Astrocyte of the spinal cord (primary cell): ENCODE measurements at places on chromosomes 11 and 22.

DNA sequence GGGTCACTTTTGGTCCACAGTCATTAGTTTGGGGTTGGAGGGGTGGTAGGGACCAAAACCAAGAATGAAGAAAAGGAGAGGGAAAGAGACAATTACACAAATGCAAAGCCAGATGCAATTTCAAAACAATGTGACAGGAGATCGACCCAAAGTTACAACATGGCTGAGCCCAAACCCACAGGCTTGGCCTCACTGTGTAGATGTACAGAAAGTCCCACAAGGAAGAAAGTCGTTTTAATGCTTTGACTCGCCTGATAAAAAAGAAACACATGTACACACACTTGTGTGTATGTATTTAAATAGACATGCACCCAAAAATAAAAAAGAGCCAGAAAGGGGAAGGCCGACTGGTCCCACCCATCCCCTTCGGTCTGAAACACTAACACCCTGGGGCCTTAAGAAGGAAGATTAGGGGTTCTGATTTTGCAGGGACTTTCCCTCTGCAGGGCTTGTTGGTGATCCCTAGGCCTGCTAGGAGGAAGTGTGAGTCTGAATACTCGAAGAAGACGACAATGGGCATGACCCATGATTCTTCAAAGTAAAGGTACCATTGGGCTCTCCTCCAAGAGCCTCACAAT lies 104.1 kb downstream of the ETS1 start:
- no peak for DNase-seq

GRCh38 chr11:76762867-76763572 lies 20.1 kb upstream of the TSKU start:
- DNase-seq: no peak

- DNase-seq: no peak
Measured at GRCh38 chr22:35148866-35149548, 83.0 kb downstream of the ISX start.

DNA sequence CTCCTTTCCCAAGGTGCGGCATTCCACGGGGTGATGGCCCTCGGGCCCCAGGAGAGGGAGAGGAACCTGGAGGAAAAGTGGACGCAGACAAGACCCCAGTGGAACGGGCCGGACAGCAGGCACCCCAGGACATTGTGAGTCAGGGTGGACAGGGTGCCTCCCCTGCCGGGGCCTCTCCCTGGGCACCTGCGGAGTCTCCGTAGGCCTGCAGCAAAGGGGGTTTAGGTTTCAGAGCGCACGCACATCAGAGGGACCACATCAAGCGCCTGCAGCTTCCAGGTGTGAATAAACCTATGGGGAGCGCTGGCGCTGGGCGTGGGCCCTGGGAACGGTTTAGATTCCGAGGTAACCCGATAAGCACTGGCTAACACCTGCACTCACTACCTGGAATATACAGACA lies 22.7 kb upstream of the FGF19 start:
- no peak for DNase-seq

DNA sequence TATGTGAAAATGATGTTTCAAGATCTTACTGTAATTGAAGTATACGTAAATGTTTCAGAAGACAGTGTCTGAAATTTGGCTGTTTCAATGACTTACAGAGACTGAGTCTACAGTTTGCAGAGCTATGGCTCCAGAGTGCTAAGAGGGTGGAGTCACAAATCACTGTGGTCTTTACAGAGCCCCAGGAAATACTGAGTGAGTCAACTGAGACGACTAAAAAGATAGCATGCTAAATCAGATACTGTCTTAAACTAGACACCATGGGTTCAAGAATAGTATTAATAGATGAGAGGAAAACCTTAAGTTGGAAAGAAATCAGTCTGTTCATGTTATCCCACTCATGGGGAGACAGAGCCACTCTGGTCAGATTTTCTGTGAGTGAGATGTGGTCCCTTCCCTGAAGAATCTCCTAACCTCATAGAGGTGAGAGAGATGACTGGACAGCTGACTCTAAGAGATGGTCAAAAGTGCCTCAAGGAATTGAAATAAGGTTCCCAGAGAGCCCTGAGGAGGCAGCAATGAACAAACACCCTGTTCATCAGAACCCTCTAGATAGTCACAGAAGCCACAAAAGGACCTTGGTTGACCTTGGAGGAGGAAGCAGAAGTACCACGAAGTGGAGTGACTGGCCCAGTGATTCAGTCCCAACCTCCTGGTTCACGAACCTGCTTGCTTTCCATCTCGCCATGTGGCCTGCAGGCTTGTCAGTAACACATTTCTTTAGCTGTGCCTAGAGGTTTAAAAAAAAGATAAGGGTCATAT lies 30.2 kb downstream of the C11orf91 start:
- peak; percentile 58 for DNase-seq

DNA sequence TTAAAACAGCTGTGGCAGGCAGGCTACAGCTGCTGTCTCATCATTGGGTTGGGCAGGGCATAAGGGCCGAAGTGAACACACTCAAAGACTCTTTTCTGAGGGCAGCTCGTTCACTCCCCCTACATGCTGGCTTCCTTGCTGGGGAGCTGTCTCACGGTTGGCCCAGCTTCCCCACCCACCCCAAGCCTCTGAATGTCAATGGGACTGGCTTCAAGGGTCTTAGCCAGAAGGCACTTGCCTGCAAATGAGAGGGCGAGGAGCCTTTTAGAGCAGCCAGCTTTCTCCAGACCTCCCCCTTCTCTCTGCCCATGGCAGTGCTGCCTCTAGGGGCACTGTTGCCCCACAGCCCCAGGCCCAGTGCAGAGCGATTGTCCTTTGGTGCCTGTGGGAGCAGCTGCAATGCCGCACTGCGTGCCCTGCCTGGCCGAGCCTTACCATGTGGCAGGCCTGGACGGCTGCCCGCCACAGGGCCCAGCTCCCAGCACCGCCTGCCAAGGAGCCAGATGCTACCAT lies 94.7 kb upstream of the RASSF10 start:
- peak; percentile 62 for DNase-seq

- peak; percentile 33 for DNase-seq
Measured at GRCh38 chr11:70568035-70568813, 169.9 kb downstream of the CTTN start.

DNA sequence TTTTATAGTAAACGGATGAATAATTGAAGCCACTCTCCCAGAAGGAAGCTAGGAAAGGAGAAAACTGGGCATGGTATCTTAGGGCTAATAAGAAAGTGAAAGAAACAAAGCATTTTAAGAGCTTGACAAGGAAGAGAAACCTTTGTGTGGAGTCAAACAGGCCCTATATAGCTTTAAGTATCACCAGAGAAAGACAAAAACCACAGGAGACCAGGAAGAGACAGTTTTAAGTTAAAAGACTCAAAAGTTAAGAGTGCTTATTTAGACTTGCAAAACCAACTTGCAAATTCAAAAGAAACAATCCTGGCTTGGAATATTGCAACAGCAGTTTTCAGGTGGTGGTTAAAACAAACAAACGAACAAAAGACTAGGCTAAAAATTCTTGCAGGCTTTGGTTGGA lies 3.4 kb downstream of the PAK1 start:
- DNase-seq: no peak

DNA sequence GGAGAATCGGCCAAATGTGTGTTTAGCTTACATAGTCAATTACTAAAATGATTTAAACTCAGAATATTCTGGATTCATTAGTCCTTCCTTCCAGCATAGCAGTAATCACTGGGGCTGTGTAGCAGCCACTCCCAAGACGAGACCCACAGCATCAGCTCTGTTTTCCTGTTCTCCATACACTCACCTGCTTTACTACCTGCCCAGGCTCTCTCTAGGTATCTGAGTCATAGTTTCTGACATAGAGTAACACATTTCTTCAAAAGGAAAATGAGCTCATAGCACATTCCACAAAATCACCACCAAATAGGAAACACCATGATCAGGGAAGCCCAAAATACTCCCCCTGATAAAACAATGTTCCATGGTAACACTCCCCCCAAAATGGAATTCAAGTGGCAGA lies 22.9 kb downstream of the MORC2 start:
- no peak for DNase-seq

GRCh38 chr11:72333661-72334060 lies 89.7 kb upstream of the PHOX2A start:
- DNase-seq: peak; percentile 32

DNA sequence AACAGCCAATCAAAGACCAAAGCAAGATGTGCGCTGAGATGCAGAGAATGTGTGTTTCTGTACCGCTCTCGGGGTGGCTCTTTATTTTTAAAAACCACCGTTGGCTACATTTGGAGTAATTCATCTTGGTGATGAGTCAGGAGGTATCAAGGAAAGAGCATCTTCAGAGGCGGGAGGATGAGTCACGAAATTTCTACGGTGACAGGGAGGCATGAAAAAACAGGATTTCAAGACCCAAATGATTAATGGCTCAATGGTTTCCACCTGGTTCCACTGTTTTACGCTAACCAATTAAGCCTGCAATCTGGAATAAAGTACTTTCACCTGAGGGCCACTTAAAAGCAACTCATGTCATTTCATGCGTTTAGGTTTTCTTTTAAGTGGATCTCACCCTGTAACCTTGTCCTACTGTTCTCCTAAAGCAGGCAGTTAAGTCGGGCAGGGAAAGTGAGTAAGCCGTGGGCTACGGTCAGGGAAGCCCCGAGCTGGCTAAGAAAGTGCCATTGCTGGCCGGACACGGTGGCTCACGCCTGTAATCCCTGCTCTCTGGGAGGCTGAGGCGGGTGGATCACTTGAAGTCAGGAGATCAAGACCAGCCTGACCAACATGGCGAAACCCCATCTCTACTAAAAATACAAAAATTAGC lies 74.6 kb downstream of the CELSR1 start:
- peak; percentile 52 for DNase-seq

- DNase-seq: no peak
Measured at GRCh38 chr11:100815787-100816330, 128.8 kb downstream of the ARHGAP42 start.
